CD4-positive, CD25-positive, alpha-beta regulatory T cell (primary cell): ENCODE measurements at places on chromosomes 3 and 15. TPM values are rescaled to one million over a fixed set of nuclear protein-coding genes. Genes with fewer than 3 reads are reported as not detected.

The P2RY1 gene
- 0.57 TPM for total RNA-seq

The NR2E3 gene
- not detected for total RNA-seq

The PP2D1 gene
- not detected for total RNA-seq

DNA sequence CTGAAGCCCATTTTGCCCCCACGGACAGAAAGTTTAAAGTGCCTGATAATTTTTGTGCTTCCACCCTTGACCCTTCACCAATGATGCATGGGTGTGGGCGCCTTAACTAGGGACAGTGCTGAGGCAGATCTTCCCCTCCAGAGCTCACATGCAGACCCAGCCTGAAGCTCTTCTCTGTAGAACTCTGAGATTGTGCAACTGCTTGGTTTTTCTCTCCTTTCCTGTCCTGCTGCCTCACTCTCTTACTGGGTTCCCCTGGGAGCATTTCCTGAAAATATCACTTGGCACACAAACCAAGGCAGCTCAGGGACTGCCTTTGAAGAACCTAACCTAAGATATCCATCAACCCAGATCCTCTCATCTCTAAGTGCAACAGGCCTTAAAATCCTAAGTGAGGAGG lies 220.3 kb upstream of the STT3B start:
- H3K4me3 ChIP-seq: no peak overlapping the region
- H3K4me1 ChIP-seq: no peaks in the 10 kb centered on the region
- no peaks in the 10 kb centered on the region for H3K36me3 ChIP-seq

GRCh38 chr3:100650651-100651619 lies 41.5 kb downstream of the ADGRG7 start:
- H3K4me3 ChIP-seq: no peak overlapping the region
- H3K36me3 ChIP-seq: no peaks in the 10 kb centered on the region
- DNase-seq: no peak

DNA sequence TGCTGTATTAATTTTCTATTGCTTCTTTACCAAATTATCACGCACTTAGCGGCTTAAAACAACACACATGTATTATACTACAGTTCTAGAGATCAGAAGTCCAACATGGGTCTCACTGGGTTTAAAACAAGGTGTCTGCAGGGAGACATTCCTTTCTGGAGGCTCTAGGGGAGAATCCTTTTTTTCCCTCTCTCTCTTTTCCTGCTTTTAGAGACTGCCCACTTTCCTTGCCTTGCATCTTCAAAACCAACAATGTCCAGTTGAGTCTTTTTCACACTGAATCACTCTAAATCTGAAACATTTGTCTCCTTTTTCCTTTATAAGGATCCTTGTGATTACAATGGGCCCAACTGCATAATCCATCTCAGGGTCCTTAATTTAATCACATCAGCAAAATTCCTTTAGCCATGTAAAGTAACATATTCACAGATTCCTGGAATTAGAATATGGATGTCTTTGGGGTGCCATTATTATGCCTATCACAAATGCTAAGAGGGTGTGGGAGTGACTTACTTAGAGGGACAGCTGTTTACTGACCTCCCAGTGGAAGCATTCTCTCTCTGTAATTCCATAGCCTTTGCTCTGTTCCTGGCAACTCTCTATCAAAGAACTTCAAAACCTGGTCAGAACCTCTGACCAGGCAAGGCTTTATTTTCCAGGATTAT lies 21.8 kb downstream of the CD200 start:
- H3K27ac ChIP-seq: no peak overlapping the region
- H3K4me1 ChIP-seq: no peaks in the 10 kb centered on the region
- DNase-seq: no peak
- no peak overlapping the region for H3K4me3 ChIP-seq
- peaks cover 6% of the 10 kb centered on the region for H3K27me3 ChIP-seq
- H3K36me3 ChIP-seq: no peaks in the 10 kb centered on the region

- no peaks in the 10 kb centered on the region for H3K36me3 ChIP-seq
- peak overlapping the region; percentile 65 for H3K4me3 ChIP-seq
- H3K27ac ChIP-seq: peak overlapping the region; percentile 63
- peak; percentile 51 for DNase-seq
- H3K27me3 ChIP-seq: no peaks in the 10 kb centered on the region
- peaks cover 39% of the 10 kb centered on the region for H3K4me1 ChIP-seq
Observed at GRCh38 chr3:9168241-9168741, 81.2 kb downstream of the SRGAP3 start.

DNA sequence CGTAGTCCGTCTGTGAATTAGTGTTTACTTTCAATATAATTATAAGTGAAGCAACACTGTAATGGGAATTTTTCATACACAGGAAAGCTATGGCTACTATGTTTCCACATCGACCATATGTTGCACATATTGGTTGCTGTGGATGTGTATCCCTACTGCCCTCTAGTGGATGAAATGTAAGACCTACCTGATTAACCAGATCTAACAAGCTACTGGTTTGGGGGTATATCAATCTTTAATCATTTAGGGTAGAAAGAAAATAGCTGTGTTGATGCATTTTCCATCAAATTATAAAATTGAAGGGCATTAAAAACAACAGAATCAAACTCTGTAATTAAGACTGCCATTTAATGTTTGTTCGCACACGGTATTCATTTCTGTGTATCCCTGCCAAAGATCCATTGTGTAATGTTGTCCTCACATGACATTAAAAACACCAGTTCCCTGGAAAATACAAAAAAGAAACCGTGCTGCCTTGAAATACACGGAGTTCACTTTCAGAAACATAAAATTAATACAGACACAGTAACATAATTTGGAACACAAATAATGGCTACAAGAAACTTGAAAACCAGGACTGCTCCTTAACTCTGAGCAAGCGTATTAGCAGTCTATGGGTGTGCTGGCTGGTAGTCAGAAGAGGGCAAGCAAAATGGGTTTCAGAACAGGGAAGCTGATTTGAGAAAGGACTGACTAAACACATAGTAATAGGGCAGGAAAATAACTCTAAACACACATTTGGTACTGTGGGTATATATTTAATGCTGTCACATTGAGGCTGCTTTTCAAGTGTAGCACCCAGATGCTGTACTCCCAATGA lies 125.1 kb downstream of the TIGIT start:
- no peak overlapping the region for H3K27ac ChIP-seq
- DNase-seq: peak; percentile 1
- no peaks in the 10 kb centered on the region for H3K36me3 ChIP-seq

DNA sequence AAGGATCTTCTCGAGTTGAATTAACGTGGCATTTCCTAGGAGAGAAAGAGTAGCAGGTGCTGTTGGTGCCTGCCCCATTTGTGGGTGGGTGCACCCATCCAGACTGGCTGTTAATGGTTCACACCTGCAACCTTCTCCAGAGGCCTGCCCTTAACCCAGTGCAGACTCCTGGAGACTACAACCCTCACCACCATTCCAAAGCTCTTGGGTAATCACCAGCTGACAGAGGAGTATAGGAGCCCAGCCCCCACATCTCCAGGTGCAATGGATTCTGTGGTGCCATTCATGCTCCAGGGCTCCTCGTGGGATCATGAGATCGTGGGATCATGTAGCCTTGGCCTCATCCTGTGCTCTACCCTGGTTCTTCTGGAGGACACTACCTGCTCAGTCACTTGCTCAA lies 60.2 kb downstream of the SEMA5B start:
- H3K4me3 ChIP-seq: no peak overlapping the region
- no peaks in the 10 kb centered on the region for H3K4me1 ChIP-seq
- no peaks in the 10 kb centered on the region for H3K27me3 ChIP-seq
- H3K36me3 ChIP-seq: no peaks in the 10 kb centered on the region

DNA sequence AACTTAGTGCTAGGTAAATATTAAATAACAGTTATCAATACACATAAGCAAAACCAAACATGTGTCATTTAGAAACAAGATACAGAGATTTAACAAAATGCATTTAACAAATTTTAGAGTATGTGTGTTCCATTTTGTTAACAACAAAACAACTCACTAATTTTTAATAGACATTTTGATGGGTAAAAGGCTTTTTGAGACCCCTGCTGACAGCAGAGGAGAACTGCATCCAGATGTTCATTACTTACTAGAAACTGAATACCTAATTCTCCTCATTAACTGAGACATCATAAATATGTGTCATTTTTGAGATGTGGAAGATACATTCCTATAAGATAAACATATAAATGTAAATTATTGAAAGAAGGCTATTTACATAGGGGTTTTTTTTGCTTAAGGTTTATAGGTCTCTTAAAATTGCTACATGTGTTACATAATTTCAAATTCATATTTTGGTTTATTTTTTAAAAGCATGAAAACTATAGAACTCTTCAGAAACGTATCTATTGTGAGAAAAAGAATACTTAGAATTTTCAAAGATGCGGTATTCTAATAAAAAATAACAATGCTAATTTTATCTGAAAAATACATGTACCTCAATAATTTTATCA lies 1009.8 kb downstream of the TUSC7 start:
- DNase-seq: no peak
- no peaks in the 10 kb centered on the region for H3K4me1 ChIP-seq
- H3K36me3 ChIP-seq: no peaks in the 10 kb centered on the region
- no peak overlapping the region for H3K27ac ChIP-seq
- H3K27me3 ChIP-seq: no peaks in the 10 kb centered on the region

GRCh38 chr15:44720460-44721176 lies 9.3 kb downstream of the B2M start:
- H3K27ac ChIP-seq: peak overlapping the region; percentile 100
- no peaks in the 10 kb centered on the region for H3K27me3 ChIP-seq
- peaks cover 100% of the 10 kb centered on the region for H3K4me1 ChIP-seq
- DNase-seq: no peak
- H3K4me3 ChIP-seq: peak overlapping the region; percentile 100
- H3K36me3 ChIP-seq: peaks cover 36% of the 10 kb centered on the region

- no peak for DNase-seq
- H3K4me3 ChIP-seq: no peak overlapping the region
- no peaks in the 10 kb centered on the region for H3K36me3 ChIP-seq
- H3K4me1 ChIP-seq: no peaks in the 10 kb centered on the region
- H3K27ac ChIP-seq: no peak overlapping the region
- peaks cover 11% of the 10 kb centered on the region for H3K27me3 ChIP-seq
Observed at GRCh38 chr15:31024330-31024729, 32.9 kb upstream of the MTMR10 start.

- no peak for DNase-seq
- no peak overlapping the region for H3K4me3 ChIP-seq
- no peaks in the 10 kb centered on the region for H3K4me1 ChIP-seq
- peaks cover 3% of the 10 kb centered on the region for H3K27me3 ChIP-seq
Observed at GRCh38 chr15:59963925-59964324, 40.2 kb upstream of the FOXB1 start.

- no peaks in the 10 kb centered on the region for H3K4me1 ChIP-seq
- H3K27ac ChIP-seq: no peak overlapping the region
- no peak for DNase-seq
- H3K27me3 ChIP-seq: no peaks in the 10 kb centered on the region
- no peak overlapping the region for H3K4me3 ChIP-seq
Observed at GRCh38 chr3:197151580-197151979, 122.0 kb upstream of the MELTF start.

GRCh38 chr3:141484701-141485287 lies 2.0 kb upstream of the RASA2 start:
- H3K27me3 ChIP-seq: no peaks in the 10 kb centered on the region
- peaks cover 33% of the 10 kb centered on the region for H3K4me1 ChIP-seq
- H3K4me3 ChIP-seq: no peak overlapping the region
- H3K36me3 ChIP-seq: peaks cover 3% of the 10 kb centered on the region
- no peak overlapping the region for H3K27ac ChIP-seq
- DNase-seq: no peak

DNA sequence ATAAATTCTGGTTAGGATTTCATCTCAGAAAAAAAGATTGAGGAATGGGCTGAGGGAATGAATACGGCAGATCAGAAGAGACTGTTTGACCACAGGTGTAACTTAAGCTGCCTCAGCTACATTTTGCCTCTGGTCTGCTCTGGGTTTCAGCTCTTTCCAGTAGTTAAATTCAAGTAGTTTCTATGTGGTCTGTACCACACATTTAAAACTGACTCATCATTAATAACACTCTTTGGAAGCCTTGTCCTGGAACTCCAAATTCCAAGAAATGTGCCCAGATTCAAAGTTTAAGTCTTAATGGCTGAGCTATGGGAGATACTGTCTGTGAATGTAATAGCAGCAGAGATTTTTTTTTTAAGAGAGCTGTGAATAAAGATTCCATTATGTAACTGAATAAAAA lies 133.1 kb upstream of the IGSF10 start:
- H3K36me3 ChIP-seq: no peaks in the 10 kb centered on the region
- no peak overlapping the region for H3K4me3 ChIP-seq
- H3K4me1 ChIP-seq: no peaks in the 10 kb centered on the region
- H3K27me3 ChIP-seq: no peaks in the 10 kb centered on the region
